ENCODE measurements at places on chromosomes 16 and 17.

GRCh38 chr17:68247445-68248198, at the start of gene AMZ2:
Gene AMZ2, plus strand, starts transcription at chr17:68248043. Its CDS starts 2,145 bp downstream, at chr17:68250188.
- peak; percentile 65 for DNase-seq

- DNase-seq = no peak
Observed at GRCh38 chr16:56716761-56717160, 13.2 kb upstream of the NUP93 start.

DNA sequence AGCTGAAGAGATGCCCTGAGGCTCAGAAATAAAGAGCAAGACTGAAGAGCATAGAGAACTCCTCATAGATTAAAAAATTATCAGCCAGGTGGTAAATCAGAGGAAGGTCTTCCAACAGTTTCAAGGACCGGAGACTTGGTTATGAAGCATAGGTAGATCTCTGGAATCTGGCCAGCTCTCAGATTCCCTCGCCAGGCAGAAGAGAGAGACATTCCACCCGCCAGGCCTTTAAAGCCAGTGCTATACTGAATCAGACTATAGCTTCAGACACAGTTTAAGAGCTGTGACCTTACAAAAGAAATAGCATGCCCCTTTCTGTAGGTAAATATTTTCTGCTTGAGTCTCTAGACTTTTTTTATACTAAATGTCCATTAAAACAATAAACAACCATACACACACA, 70.3 kb downstream of the NFATC3 start:
- DNase-seq = no peak

DNA sequence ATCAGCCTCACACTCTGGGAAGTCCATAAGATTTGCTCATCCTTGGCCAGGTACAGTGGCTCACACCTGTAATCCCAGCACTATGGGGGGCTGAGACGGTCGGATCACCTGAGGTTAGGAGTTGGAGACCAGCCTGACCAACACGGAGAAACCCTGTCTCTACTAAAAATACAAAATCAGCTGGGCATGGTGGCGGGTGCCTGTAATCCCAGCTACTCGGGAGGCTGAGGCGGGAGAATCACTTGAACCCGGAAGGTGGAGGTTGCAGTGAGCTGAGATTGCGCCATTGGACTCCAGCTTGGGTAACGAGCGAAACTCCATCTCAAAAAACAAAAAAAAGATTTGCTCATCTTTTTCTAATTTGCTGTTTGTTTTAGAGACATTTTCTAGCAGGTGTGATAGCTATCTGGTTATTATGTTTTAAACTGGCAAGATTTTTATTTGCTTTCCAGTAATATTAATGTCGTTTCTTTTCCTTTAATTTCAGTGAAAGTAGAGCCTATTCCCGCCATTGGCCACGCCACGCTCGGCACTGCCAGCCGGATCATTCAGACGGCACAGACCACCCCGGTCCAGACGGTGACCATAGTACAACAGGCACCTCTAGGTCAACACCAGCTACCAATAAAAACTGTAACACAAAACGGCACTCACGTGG, 61.5 kb downstream of the WDR45B start:
- DNase-seq = no peak

DNA sequence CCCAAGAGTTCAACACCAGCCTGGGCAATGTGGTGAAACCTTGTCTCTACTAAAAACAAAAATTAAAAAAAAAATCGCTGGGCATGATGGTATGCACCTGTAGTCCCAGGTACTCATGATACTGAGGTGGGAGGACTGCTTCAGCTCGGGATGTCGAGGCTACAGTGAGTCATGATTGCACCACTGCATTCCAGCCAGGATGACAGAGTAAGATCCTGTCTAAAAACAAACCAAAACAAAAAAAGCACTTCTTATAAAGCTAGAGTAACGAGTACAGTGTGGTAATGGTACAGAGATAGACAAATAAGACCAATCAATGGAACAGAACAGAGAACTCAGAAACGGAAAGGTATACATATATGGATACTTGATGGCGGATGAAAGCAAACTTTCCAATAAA, 4.4 kb downstream of the NSMCE1 start:
- DNase-seq = peak; percentile 98

DNA sequence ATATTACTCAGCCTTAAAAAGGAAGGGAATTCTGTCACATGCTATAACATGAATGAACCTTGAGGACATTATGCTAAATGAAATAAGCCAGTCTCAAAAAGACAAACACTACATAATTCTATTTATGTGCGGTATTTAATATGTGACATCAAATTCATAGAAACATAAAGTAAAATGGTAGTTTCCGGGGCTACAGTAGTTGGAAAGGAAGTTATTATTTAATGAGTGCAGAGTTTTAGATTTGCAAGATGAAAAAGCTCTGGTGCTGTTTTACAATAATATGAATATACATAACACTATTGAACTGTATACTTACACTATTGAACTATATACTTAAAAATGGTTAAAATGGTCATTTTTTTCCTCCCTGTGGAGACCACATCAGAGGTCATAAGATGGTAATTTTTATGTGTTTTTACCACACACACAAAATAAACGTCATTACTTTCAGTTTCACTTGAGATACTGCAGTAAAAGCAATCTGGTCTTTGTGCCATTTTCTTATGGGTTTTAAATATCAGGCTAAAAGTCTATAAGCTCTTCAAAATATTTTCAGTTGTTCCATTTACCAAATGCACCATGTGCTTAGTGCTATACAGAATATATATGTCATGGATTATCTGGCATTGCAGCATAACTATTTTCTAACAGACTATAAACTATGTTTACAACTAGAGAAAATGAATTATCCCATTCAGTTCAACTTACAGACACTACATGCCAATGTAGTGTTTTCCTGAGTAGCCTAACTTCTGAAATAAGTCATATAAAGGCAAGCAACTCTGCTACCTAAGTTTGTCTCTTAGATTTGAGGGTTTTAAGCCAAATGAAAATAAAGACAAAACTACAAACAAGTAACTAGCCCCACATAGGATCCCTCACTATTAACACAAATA, 90.9 kb downstream of the SPAG9 start:
- no peak for DNase-seq

- no peak for DNase-seq
Observed at GRCh38 chr17:81000631-81001357, 9.2 kb downstream of the CHMP6 start.

DNA sequence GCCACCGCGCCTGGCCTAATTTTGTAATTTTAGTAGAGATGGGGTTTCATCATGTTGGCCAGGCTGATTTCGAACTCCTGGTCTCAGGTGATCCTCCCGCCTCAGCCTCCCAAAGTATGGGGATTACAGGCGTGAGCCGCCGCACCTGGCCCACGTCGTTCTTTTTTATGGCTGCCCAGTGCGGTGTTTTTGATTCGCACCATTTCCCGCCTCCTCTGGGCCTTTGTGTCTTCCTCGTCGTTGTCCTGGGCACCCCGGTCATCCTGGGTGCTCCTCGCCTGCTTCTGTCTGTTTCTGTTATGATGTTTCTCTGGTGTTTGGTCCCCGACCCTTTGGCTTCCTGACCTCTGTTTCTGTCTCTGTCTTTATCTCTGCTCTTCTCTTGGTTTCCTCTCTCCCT, 15.0 kb downstream of the CBX4 start:
- DNase-seq = no peak

- no peak for DNase-seq
Observed at GRCh38 chr16:19127674-19128131, 13.9 kb downstream of the ITPRIPL2 start.

GRCh38 chr17:19812407-19812806, 55.3 kb downstream of the ULK2 start:
- no peak for DNase-seq

DNA sequence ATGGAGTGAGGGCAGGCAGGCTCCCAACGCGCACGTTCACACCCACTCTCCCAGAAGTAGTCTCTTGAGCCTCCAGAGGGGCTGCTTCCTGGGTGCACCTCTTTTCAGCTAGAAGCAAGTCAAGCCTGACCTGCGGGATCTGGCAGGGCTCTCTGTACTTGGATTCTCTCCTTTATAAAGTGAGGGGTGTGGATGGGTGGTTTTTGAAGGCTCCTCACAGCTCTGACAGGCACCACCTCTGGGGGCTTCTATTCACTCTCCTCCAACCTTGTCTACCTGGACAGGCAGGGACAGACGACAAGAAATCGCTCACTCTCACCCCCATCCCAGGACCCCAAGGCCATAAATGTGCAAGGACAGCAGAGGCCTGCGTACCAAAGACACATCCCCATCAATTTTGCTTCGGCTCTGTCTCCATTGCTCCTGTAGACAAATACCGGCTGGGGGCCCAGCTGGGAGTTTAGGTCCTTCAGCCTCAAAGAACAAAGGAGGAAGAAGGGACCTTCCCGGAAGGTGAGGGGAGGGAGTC, 814 bp upstream of the DYNLL2 start:
- no peak for DNase-seq

- no peak for DNase-seq
Observed at GRCh38 chr17:77512062-77512946, 371.5 kb downstream of the SEC14L1 start.

DNA sequence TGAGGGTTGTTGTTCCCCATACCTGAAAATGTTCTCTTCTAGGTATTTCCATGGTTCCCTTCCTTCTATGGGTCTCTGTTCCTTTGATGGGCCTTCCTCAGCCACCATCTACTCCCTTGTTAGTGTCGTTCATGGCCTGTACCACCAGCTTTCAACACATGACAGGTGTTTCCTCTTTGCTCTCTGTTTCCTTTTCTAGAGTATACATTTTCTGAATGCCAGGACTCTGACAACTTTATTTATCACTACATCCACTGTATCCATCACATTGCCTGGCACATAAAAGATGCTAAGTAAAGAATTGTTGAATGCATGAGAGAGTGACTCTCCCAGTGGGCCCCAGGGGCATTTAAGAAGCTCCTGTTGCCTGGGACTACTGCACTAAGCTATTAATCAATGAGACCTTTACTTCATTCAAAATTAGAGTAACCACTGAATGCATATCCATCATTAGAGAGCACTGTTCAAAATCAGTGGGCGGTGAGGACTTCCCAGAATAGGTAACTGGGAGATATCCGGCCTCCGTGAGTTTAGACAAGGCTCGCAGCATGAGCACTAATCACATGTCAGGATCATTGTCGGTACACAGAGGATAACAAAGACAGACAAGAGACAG, 255.0 kb downstream of the CBLN1 start:
- no peak for DNase-seq
